Mesenteric fat pad (tissue), 1 donor: ENCODE measurements at places on chromosomes 13 and 19. TPM values are rescaled to one million over a fixed set of nuclear protein-coding genes. Genes with fewer than 3 reads are reported as not detected.

The CCDC169 gene
- 0.48 TPM for total RNA-seq

DNA sequence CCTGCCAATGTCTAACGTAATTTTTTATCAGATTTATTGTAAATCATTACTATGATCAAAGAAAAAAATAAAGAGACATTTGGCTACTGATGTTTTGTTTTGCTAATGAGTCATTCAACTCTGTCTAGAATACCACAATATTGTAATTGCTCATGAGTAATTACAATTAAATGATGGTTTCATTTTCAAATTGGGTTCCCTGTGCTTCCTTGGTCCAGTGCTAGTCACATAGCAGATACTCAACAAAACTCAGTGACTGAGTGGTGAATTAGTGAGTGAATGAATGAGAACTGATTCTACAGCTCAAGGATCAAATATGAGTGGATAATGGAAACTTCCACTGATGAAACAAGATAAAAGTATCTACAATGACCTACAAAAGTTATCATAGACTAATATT is 304.7 kb downstream of the POU4F1 start:
- DNase-seq, result no peak

DNA sequence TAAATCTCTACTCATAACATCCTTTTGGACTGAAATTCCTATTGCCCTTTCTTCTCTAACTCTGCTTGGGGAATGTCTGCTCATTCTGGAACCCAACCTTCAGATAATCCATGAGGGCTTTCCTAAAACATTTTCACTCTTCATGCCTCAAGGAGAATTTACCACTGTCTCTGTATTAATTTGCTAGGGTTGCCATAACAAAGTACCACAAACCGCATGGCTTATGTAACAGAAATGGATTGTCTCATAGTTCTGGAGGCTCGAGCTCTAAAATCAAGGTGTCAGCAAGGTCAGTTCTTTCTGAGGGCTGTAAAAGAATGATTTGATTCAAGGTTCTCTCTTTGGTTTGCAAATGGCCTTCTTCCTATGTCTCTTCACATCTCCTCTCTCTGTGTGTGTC is 209.7 kb downstream of the LACC1 start:
- no peak for DNase-seq

- DNase-seq, result no peak
These were observed 505.6 kb downstream of the MYO16 start for GRCh38 chr13:109135018-109135417.
